ENCODE measurements at places on chromosomes 7 and 10.

DNA sequence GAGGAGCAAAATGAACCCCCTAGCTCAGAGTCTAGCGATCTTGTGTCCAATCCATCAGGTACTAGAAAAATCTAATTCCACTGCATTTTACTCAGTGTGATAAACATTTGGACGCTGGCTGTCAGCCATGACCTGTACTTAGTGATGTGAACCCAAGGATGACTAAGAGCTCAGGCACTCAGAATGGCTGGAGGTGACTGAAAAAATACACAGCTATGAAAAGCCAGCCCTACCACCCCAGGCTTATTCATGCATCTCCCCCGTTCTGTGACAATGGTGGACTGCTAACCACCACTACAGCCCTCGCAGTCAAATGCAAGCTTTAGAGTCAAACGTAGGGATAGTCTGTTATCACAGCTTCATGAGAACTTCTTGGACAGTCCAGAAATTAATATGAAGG, 14.9 kb downstream of the AFAP1L2 start:
- no peak for DNase-seq

GRCh38 chr10:112969542-112969941, 19.5 kb downstream of the TCF7L2 start:
- DNase-seq, result no peak

DNA sequence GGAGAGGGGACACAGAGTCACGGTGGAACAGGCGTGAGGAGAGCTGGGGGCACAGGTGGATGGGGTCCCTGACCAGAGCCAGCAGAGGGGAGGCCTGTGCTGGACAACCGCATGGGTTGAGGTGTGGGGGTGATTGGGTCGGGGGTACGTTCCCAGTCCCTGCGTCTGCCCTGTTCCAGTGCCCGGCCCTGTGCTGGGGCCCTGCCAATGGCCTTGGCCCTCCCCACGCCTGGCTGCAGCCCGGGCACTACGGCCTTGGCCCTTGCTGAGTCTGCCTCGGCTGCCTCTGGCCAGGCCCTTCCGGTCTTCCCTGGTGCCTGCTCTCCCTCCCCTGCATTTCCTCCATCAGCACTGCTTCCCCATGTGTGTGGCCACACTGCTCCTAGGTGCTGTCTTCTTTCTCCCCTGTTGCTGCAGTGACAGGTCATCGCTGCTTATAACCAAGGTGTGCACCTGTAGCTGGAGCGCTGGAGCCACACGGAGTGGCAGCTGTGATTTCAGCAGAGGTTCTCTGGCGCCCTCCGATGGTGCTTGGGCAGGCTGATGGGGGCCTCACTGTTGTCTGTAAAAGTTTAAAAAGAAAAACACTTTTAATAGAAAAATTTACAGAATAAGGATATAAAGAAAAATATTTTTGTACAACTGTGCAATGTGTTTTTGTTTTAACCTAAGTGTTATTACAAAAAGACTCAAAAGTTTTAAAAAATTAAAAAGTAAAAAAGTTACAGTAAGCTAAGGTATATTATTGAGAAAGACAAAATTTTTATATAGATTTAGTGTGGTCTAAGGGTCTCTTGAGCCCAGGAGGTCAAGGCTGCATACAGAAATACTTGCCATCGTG, 45.2 kb upstream of the BHLHA15 start:
- no peak for DNase-seq

GRCh38 chr10:28503114-28503513, 29.8 kb upstream of the WAC start:
- no peak for DNase-seq

DNA sequence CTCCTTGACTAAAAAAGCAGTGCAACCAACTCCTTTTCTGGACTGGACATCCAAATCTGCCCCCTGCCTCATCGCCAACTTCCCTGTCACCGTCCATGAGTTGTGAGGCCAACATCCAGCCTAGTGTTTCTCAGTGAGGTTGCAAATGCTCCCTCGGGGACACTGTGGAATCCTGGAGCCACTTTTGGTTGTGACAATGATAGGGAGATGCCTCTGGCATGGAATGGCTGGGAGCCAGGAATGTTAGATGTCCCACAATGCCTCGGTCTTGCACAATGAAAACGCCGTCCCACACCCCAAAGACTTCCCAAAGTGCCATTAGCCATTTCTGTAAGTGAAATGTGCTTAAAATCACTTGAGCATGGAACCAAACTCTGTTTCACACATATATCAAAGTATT, 105.2 kb downstream of the OSBPL3 start:
- no peak for DNase-seq

GRCh38 chr7:28038175-28038797, 142.3 kb downstream of the JAZF1 start:
- no peak for DNase-seq

DNA sequence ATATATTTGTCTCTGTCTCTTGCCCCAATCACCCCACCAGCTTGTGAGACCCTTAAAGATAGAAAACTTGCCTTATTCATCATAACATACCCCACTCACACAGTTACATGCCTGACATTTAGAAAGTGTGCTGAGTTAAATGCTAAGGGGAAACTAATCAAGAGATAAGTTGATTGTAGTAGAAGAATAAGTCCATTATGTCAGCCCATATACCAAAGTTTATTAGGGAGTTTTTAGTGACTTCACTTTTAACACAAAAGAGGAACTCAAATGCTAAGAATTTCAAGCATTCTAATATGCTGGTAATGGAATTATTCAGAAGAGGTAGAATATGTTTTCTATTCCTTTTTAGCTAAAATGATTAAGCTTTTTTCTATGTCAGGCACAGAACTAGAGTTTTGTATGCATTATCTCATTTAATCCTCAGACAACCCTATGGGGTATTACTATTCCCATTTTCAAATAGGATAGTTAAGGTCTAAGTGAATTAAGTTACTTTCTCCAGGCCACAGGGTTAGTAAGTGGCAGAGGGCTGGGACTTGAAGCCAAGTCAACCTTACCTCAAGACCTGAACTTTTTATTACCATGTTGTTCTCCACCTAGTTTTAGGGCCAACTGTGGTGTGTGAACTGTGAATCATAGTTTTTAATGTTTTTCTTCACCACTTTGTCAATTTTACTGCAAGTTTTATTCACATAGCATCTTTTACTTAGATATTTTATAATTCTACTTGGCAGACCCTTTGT, 19.6 kb downstream of the ASAH2 start:
- DNase-seq, result no peak

- no peak for DNase-seq
Measured at GRCh38 chr10:73554721-73555120, 36.4 kb downstream of the USP54 start.

DNA sequence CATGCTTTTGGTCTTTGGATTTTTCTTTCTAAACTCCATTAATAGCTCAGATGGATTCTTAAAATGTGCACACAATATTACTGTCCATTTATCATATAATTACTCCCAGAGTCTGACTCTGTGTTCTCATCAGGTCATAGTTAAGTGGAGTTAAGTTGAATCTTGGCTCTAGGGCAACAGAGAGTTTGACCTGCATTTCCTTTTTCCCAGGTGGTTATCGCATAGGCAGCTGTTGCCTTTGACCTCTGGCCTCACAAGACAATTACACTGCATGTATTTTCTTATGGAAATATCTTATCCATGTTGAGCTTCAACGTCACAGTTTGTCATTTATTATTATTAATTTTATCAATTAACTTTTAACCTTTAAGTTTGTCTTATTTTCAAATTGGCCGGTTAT, 237.5 kb upstream of the HGF start:
- DNase-seq, result no peak

Measured in right kidney (tissue), 9 donors.